ENCODE measurements at places on chromosomes 2 and 18. TPM values are rescaled to one million over a fixed set of nuclear protein-coding genes. Genes with fewer than 3 reads are reported as not detected.

GRCh38 chr2:1170241-1170640 lies 219.6 kb downstream of the SNTG2 start:
- H3K4me3 ChIP-seq, result no peak overlapping the region
- no peaks in the 10 kb centered on the region for H3K27me3 ChIP-seq
- H3K27ac ChIP-seq, result no peak overlapping the region
- no peaks in the 10 kb centered on the region for H3K4me1 ChIP-seq
- DNase-seq, result no peak

Gene HOXD10
- not detected for total RNA-seq

Gene MYO7B
- 0.58 TPM for total RNA-seq

DNA sequence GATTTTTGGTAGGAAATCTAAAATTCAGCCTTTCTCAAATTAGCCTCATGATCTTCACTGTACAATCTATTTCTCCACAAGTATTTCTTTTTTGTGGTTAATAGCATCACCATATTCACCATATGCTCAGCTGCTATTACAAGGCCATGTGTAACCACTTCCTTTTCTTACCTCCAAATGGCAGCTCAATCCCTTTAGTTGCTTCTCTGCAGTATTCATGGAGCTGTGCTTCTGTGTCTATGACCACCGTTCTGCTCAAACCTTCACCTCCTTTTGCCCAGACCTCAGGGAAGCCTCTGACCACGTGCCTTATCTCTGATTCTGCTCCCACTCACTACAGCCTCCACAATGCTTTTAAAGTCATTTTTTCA lies 126.7 kb upstream of the TMEM200C start:
- H3K4me1 ChIP-seq, result no peaks in the 10 kb centered on the region
- no peak overlapping the region for H3K27ac ChIP-seq
- DNase-seq, result no peak
- H3K27me3 ChIP-seq, result no peaks in the 10 kb centered on the region
- H3K4me3 ChIP-seq, result no peak overlapping the region
- no peaks in the 10 kb centered on the region for H3K36me3 ChIP-seq

Gene SIX2
- total RNA-seq, result 1.9 TPM

- H3K27ac ChIP-seq, result no peak overlapping the region
- no peak overlapping the region for H3K4me3 ChIP-seq
- no peak for DNase-seq
- peaks cover 19% of the 10 kb centered on the region for H3K4me1 ChIP-seq
- no peaks in the 10 kb centered on the region for H3K27me3 ChIP-seq
- H3K36me3 ChIP-seq, result no peaks in the 10 kb centered on the region
These were observed 23.7 kb downstream of the FARP2 start for GRCh38 chr2:241379481-241380480.

- no peak for DNase-seq
- H3K27ac ChIP-seq, result no peak overlapping the region
- no peaks in the 10 kb centered on the region for H3K36me3 ChIP-seq
- H3K4me1 ChIP-seq, result no peaks in the 10 kb centered on the region
- H3K4me3 ChIP-seq, result no peak overlapping the region
- H3K27me3 ChIP-seq, result no peaks in the 10 kb centered on the region
These were observed 218.2 kb downstream of the AGPS start for GRCh38 chr2:177610813-177611212.

Gene KCNJ13
- 0.59 TPM for total RNA-seq

GRCh38 chr2:6937157-6937556 lies 19.9 kb downstream of the RNF144A start:
- H3K36me3 ChIP-seq, result no peaks in the 10 kb centered on the region
- no peaks in the 10 kb centered on the region for H3K4me1 ChIP-seq
- H3K27me3 ChIP-seq, result no peaks in the 10 kb centered on the region
- H3K4me3 ChIP-seq, result no peak overlapping the region
- no peak overlapping the region for H3K27ac ChIP-seq

Gene ZNF397
- 4.9 TPM for total RNA-seq

GRCh38 chr2:219483451-219484342 lies 15.0 kb upstream of the GMPPA start:
- peaks cover 11% of the 10 kb centered on the region for H3K4me1 ChIP-seq
- H3K27me3 ChIP-seq, result peaks cover 3% of the 10 kb centered on the region
- no peak overlapping the region for H3K27ac ChIP-seq
- DNase-seq, result no peak
- H3K4me3 ChIP-seq, result no peak overlapping the region
- H3K36me3 ChIP-seq, result no peaks in the 10 kb centered on the region

Gene RAX
- not detected for total RNA-seq

- no peaks in the 10 kb centered on the region for H3K27me3 ChIP-seq
- peak overlapping the region; percentile 36 for H3K27ac ChIP-seq
- H3K4me3 ChIP-seq, result no peak overlapping the region
- peak; percentile 96 for DNase-seq
- H3K36me3 ChIP-seq, result no peaks in the 10 kb centered on the region
- peaks cover 15% of the 10 kb centered on the region for H3K4me1 ChIP-seq
These were observed 14.6 kb downstream of the TNS1 start for GRCh38 chr2:217988014-217988839.

DNA sequence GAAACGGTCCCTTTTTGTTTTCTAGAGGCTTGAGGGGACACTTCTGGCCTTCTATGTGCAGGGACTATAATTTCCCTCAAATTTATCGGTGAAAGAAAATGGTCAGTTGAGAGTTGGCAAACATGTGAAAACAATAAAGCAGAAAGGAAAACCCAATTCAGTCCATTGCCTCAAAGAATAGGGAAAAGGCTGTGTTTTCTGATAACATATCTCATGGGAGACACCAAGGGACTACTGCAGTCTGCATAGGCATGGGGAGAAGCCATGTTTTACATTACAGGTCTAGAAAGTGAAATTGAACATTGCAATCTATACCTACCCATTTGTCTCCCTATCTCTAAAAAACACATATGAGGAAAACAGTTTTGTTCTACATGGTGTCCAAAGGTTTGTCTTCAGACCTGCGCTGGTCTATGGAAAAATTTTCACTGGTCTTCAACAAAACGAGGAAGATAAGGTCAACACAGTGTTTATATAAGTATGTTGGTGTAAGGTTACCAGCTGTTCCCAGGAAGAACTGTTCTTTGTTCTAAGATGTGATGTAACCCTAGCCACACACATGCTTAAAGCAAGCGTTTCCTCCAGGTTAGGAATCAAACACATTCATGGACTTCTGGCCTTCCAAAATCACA lies 179.7 kb downstream of the MREG start:
- H3K36me3 ChIP-seq, result no peaks in the 10 kb centered on the region
- H3K4me3 ChIP-seq, result no peak overlapping the region
- no peak for DNase-seq
- peak overlapping the region; percentile 67 for H3K27ac ChIP-seq
- no peaks in the 10 kb centered on the region for H3K27me3 ChIP-seq

Gene IGFBP2
- total RNA-seq, result 6.6 TPM

DNA sequence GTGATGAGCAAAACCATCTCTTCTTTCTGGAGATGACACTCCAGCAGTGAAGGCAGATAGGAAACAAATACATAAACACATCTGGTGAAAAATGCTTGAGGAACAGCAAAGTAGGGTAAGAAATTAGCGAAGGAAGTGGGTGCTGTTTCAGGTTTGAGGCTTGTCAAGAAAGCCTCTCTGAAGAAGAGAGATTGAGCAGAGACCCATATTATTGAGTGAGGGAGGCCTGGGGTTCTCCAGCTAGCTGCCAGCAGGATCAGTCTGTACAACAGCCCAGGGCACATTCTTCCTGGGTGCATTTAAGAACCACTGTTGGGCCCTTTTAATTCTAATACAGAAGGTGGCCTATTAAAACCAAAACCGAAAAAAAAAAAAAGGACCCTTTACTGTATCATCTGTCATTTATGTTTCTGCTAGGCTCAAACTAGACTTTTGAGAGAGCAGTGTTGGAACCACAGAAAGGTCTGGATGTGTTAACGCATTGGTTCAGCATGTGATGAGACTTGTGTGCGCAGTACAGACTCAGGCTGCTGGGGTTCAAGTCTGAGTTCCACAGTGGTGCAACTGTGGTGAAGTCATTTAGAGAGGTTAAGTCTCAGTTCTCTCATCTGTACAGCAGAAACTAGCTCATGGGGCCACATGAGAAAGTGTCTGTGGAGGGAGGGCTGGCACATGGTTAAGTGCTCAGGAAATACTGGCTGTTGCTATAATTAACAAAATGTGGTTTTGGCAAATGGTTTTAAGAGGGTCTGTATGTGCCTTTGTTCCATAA lies 28.9 kb downstream of the MGAT5 start:
- no peak overlapping the region for H3K27ac ChIP-seq
- no peaks in the 10 kb centered on the region for H3K4me1 ChIP-seq
- no peak for DNase-seq
- no peak overlapping the region for H3K4me3 ChIP-seq

Gene IAH1
- total RNA-seq, result 57.8 TPM

DNA sequence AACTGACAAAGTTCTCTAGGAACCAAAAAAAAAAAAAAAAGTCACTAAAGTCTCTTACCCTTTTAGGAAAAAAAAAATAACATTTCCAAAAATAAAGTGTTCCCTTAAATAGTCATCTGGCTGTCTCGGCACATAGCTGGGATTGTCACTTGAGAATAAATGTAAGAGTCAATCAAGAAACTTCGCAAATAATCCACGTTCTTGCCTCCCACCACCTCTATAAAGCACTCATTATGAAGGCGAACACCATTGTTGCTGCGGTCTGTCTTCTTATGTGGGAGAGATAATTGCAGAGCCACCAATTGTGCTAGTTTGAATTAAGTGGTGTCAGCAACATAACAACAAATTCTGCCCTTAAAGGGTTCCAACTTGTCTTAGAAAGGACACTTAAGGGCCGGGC lies 163.7 kb downstream of the FBXO15 start:
- no peak overlapping the region for H3K27ac ChIP-seq
- no peaks in the 10 kb centered on the region for H3K4me1 ChIP-seq
- no peak overlapping the region for H3K4me3 ChIP-seq
- no peaks in the 10 kb centered on the region for H3K36me3 ChIP-seq
- DNase-seq, result no peak
- H3K27me3 ChIP-seq, result no peaks in the 10 kb centered on the region

- H3K27ac ChIP-seq, result no peak overlapping the region
- no peaks in the 10 kb centered on the region for H3K36me3 ChIP-seq
- no peak for DNase-seq
These were observed 1403.3 kb upstream of the DDX18 start for GRCh38 chr2:116411211-116411610.

Gene SP5
- total RNA-seq, result 149 TPM

DNA sequence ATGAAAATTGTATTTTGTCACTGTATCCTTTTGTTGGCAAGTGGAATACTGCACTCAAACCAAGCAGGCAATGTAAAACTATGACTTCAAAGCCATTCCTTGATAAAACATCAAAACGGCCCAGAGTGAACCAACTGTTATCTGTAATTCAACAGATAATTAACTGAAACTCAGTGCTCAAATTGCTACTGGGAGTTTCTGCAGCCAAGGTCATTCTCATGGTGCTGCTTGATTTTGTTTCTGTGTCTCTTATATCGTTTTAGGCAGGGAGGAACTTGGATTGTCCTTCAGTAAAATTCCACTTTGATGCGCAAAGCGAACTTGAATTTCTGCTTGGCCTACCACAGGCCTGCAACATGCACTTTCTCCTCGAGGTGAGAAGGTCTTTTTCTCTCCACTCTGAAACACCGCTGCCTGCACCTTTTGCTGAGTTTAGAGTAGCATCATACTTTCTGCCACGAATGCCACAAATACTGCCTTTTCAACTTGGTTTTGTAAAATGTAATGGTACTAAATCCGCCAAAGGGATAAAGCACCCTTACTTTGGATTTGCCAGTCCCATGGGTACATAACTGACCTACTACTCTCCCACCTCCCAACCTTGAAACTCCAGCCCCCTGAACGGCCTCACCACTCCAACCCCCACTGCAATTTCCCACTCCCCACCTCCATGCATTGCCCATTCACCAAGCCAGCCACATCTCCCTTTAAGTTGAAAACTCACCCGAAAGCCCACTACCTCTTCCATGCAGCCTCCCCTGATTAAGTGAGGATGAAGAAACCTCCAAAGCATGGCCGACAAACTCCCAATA lies 204.7 kb downstream of the TGIF1 start:
- H3K4me1 ChIP-seq, result peaks cover 64% of the 10 kb centered on the region
- H3K27ac ChIP-seq, result peak overlapping the region; percentile 90
- no peaks in the 10 kb centered on the region for H3K27me3 ChIP-seq
- DNase-seq, result no peak
- no peaks in the 10 kb centered on the region for H3K36me3 ChIP-seq
- H3K4me3 ChIP-seq, result no peak overlapping the region

DNA sequence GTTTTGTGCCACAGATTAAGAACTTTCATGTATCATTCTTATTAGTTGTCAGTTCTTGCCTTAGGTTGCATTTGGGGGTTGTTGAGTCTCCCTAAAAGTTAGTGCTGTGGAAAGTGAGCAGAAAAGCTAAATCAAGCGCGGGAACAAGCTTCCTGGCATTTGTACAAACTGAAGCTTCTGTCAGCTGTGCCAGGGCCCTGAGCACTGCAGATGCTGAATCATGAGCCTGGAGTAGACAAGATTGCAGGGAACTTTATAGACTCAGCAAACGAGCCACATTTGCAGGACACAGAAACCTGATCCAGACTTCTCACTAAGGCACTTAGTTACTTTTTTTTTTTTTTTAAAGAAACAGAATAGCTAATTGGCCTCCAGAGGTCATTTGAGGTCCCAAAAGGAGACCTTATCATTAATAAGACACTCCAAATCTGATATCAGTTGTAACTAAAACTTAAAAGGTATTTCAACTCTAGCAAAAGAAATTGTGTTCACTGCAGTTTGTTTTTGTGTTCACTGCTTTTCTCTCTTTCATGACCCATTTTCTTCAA lies 88.7 kb downstream of the ADAM23 start:
- no peaks in the 10 kb centered on the region for H3K36me3 ChIP-seq
- no peaks in the 10 kb centered on the region for H3K27me3 ChIP-seq

GRCh38 chr2:19540739-19541525 lies 182.5 kb upstream of the OSR1 start:
- H3K27ac ChIP-seq, result no peak overlapping the region
- H3K4me1 ChIP-seq, result 0 out of 2 replicates have a peak, but pooled peaks cover 6% of the 10 kb centered on the region
- no peaks in the 10 kb centered on the region for H3K36me3 ChIP-seq
- DNase-seq, result no peak

DNA sequence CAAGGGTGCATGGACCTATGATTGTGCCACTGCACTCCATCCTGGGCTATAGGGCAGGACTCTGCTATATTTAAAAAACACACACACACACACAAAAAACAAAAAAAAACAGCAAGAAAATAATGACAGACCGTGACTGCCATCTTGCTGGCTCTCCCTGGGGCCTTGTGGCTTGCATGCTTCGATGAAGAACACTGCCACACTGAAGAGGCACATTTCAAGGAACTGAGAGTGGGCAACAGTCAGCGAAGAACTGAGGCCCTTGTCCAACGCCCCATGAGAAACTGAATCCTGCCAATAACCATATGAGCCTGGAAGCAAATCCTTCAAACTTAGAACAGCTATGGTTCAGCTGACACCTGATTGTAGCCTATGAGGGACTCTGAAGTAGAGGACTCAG lies 158.1 kb downstream of the CCBE1 start:
- no peaks in the 10 kb centered on the region for H3K36me3 ChIP-seq
- H3K4me3 ChIP-seq, result no peak overlapping the region
- DNase-seq, result no peak
- H3K4me1 ChIP-seq, result no peaks in the 10 kb centered on the region
- no peak overlapping the region for H3K27ac ChIP-seq

- no peaks in the 10 kb centered on the region for H3K4me1 ChIP-seq
- no peak for DNase-seq
- no peaks in the 10 kb centered on the region for H3K27me3 ChIP-seq
- no peak overlapping the region for H3K27ac ChIP-seq
- no peaks in the 10 kb centered on the region for H3K36me3 ChIP-seq
- H3K4me3 ChIP-seq, result no peak overlapping the region
These were observed 25.9 kb upstream of the FAHD2A start for GRCh38 chr2:95376311-95377215.

Gene FHOD3
- total RNA-seq, result not detected

Data from Caco-2 (cell line).